CD4-positive, alpha-beta T cell treated with Interleukin-6 at 100 ng/mL for 8 hours (primary cell): ENCODE measurements at places on chromosomes 6 and 20.
A peak's percentile ranks its signal among the peaks of the same experiment; 100 is the strongest.

DNA sequence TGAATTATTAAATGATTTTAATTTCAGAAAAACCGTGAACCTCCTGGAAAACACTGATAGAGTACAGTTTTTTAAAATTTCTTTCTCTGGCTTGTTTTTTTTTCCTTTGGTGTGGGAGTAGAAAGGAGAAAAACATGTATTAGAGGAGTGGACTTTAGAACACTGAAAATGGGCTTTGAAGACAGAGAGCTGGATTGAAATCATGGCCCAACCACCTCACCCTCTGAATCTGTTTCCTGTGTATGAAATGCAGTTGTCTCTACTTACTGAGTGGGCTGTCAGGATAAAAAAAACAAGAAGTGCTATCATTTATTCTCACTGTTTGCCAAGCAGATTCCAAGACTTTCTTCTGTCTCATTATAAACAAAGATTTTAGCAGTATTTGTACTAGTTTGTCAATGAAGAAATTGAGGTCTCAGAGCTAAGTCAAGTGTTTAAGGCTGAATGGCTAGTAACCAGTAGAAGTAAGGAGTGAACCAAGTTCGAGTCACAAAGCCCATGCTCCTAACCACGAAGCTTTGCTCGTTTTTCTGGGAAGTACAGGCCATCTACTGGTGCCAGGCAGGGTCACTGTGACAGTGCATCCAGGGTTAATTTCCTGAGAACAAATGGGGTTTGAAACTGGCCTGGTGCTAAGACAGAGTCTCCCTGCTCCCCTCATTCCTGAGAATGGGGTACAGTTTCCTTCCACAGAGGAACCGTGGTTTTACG is 256.4 kb downstream of the TMEM242 start:
- no peak for DNase-seq

DNA sequence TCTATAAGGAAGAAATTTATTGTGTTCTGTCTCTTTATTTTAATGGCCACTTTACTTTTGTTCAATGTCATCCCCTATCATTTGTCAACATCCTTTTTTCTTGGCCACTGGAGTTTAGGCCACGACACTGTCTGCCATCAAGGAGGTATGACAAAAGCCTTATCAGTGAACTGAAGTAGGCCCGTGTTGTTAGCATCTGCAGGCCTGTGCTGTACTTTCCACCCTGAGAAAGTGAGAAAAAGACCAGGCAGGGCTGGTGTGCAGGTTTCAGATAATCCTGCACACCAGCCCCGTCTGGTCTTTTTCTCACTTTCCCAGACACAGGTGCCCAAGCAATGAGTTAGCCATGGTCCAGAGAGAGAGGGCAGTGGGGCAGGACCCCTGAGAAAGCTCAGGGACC is 57.6 kb downstream of the GOPC start:
- no peak for DNase-seq

DNA sequence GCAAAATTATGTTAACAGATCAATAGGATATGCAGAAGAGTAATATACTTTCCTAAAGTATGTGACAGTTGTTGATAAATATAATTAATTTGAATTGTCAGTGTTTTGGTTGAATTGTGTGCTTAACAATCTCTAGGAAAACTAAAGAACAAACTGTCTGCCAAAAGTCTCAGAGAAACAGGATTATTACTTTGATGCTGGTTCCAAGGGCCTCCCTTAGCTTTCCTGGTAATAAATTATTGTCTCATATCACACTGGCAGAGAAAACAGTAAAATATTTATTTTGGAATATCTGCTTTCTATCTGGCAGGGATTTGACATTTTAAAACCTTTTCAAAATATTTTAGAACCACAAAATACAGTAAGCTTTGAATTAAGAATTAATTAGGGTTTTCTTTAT is 40.1 kb upstream of the CARMIL1 start:
- DNase-seq, result no peak

DNA sequence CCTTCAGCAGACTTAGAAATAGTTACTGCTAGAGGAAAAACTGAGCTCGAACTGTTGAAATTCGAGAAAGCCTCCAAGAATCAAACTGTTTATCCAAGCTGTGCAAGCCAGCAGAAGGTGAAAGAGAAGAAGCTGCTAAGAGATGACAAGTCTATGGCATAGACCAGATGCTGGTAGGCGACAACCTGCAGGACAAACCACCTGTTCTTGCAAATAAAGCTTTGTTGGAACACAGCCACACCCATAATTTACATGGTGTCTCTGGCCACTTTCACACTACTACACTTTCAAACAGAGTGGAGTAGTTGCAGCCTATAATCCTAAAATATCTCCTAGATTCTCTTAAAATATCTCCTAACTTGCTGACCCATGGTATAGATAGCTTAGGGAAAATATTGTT is 33.3 kb downstream of the TNFRSF21 start:
- no peak for DNase-seq

DNA sequence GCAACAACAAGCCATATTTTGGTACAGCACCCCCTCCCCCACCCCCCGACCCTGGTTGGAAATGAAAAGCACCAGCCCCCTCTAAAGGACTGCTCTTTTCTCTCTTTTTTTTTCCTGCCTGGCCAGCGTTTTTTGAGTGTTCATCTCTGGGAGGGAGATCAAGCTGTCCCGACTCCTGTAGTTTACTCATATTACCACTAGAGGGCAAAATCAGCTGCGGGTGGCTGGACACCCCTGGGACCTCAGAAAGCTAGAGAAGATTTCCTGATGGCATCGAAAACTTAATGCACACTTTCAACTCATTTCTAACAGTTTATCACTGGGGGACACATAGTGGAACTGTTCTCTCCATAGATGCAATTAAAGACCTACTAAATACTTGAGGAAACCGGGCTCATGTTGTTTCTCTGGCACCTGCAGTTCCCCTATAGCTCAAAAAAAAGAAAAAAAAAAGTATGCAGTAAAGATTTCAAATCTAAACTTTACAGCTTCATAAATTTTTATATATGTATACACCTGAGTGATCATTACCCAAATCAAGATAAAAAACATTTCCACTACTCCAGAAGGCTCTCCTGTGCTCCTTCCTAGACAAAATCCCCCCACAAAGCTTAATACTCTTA is 24.4 kb downstream of the CNBD2 start:
- peak; percentile 59 for DNase-seq

- DNase-seq, result no peak
These were observed 274.9 kb downstream of the SMOC2 start for GRCh38 chr6:168715643-168716481.

DNA sequence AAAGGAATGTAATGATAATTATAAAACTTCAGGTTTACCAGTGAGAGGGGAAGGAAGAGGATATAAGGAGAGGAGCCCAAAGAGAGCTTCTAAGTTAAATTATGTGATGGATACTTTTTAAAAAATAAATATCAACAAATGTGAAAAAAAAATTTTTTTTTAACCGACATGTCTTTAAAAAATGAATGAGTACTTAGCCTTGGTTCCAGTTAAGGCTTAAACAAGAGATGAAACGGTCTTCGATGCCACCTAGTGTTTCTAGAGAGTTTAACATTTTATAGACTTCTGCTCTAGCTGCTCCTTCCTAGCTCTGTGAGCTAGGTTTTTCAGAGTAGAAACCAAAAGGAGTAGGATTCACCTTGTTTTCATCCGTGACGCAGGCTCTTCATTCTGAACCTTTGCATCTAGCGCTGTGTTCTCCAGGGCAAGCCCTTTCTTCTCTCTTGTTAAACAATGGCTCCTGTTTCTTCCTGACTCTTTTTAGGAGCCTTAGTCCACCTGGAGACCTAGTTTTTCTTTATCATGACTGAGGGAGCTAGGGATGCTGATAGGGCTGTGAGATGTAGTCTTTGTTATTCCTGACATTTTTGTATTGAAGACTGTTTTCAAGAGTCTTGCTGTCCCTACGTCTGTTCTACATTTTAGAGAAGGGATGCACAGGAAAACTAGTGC is 42.4 kb upstream of the GNRH2 start:
- DNase-seq, result peak; percentile 45

- DNase-seq, result no peak
These were observed 278.3 kb upstream of the PLCB4 start for GRCh38 chr20:8790442-8791074.

DNA sequence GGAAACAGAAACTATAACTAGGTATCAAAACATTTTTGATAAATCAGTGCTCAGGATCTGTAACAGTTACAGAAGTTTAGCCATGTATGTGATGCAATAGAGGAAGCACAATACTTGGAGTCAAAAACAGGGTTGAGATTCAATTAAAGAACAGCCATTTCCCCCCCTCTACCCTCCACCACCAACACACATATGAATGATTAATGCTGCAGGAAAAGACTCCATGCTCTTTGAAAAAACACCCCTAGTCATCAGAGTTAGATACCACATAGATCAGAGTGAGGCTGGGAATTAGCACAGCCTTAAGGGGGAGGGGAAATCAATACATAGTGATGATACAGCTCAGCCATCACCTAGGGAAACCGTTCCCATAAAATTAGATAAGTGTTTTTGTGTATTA is 108.9 kb upstream of the EMILIN3 start:
- DNase-seq, result no peak

- DNase-seq, result no peak
These were observed 17.5 kb downstream of the RIN2 start for GRCh38 chr20:19775353-19776253.

DNA sequence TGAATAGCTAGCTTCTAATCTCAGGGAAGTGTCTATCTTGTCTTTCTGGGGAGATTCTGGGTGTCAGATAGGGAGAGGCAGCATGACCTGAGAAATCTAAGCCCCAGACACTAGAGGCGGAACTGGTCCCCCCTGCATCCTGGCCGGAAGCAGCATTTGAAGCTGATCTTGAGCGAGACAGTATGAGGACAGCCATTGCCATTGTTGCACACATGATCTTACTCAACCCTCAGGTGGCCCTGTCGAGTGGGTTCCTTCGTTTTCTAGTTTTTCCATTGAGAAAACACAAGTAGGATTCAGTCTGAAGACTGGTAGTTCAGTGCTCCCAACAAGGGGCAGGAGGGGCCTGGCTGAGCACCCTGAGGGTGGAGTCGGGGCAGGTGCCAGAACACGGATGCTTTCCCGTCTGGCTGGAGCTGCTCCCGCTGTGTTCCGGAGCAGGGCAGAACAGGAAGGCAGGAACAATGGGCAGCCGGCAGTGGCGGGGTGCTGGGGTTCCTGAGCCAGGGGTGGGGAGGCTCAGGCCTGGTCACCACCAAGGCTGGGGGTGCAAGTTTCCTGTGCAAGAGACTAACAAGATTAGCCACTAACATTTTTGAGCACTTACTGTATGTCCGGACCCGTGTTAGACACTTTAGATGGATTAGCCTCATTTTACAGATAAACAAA is 7.9 kb upstream of the SDCBP2 start:
- no peak for DNase-seq

DNA sequence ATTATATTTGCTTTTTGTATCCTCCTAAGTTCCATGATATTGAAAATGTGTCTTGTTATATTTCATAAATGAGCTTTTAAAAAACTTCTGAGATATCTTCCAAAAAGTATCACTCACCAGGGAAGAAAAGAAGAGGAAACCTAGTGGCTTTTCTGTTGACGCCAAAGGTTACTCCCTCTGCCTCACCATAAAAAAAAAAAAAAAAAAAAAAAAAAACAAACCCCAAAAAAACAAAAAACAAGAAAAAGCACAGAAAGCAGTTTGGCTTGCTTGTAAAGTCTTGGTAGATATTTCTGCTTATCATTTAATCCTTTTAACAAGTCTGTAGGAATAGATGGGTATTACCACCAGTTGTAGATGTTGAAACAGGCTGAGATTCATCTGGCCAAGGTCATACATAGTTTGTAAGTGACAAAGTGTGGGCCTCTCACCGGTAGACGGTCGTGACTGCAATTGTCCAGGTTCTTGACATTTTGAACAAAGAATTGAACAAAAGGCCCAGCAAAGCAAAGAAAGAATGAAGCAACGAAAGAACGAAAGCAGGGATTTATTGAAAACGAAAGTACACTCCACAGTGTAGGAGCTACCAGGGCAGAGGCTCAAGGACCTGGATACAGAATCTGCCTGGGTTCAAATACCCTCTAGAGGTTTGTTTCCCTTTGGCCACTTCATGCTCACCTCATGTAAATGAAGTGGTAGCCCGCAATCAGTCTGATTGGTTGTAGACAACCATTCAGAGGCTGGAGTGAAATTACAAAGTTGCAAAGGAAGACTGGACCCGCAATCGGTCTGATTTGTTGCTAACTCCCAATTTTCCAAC is 11.6 kb upstream of the ELOVL5 start:
- peak; percentile 24 for DNase-seq

GRCh38 chr6:134619789-134620188 is 301.9 kb upstream of the SGK1 start:
- DNase-seq, result no peak

DNA sequence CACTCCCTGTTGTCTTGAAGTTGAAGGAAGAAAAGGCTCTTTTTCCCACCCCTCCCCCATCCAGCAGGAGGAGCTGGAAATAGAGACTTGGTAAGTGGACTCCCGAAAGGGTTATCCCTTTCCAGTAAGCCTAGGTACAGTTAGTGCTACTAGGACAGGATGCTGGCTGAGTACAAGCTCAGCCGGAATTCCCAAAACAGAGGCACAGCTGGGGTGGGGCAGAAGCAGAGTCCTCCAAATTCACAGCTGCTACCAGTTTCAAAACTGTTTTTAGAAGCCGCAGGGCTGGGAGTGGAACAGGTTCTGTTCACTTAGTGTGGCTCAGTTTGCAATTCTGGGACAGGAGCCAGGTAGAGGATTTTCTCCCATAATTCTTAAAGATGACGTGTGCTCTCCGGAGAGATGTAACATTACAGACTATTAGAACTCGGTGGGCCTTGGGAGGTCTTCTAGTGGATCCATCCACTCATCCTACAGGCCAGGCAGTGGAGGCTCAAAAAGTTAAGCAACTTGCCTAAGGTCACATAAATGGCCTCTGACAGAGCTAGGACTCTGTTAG is 19.0 kb upstream of the UTRN start:
- DNase-seq, result no peak
